ENCODE measurements at places on chromosomes 2 and 18.

DNA sequence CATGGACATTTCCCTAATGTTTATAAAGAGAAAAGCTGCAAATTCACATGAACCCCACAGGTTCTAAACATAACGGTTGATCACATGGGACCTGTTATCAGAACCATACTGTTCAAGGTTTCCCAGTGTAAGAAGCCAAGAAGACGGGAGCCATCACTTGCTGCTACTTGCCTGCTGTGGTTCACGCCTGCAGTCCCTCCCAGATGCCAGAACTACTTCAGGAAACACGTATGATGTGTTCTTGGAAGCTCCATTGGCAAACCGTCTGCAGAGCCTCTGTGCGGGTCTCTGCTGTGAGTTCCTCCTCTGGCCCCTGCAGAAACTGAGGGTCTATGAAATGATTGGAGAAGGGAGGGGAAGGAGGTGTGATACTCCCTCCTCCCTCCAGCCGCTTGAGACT is 75.2 kb downstream of the CABLES1 start:
- no peak for DNase-seq

GRCh38 chr2:40480073-40480472 is 28.2 kb upstream of the SLC8A1 start:
- DNase-seq: no peak

DNA sequence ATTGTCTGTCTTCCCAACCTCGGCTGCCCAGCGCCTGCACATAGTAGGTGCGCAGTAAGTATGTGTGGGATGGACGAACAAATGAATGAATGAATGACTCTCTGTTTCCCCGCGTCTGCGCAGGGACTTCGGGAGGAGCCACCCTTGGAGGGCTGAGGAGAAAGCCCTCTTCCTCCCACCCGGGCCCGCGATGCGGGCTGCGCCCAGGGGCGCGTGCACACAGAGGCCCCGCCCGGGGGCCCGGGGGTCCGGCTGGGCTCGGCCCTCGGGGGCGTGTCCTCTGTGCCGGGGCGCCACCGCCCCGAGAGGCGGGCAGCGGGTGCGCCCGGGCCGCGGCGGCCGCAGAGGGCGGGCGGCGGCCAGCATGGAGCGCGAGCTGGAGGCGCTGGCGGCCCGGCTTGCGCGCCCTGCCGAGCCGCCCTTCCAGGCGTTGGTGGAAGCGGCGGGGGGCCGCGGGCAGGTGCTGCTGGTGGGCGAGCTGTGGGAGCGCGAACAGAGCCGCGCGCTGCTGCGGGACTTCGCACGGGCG is at the start of gene C2orf72:
C2orf72 (plus strand) TSS at position 322 of the 529 bp plus-strand sequence; CDS start at position 365, 43 bp downstream.
- no peak for DNase-seq

GRCh38 chr2:226213717-226214116 is 585.9 kb downstream of the IRS1 start:
- DNase-seq: no peak
